ENCODE measurements at places on chromosomes 12 and 14.
A peak's percentile ranks its signal among the peaks of the same experiment; 100 is the strongest.

DNA sequence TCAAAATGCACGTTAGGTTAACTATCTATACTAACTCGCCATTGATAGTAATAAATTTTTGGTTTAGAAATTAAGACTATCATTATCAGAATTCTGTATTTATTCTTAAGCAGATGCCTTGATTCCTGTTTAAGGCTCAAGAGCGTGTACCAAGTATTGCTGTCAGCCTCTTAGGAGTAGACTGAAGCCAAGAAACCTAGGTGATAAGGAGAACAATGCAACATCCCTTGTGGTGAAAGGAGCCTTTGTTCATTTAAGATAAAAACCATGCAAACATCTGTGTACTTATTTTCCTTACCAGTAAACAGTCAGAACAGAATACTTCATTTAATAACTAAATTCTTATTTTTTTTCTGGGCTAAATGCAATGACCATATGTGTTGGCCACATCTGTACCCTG is 109.4 kb upstream of the NOVA1 start:
- no peak for DNase-seq

DNA sequence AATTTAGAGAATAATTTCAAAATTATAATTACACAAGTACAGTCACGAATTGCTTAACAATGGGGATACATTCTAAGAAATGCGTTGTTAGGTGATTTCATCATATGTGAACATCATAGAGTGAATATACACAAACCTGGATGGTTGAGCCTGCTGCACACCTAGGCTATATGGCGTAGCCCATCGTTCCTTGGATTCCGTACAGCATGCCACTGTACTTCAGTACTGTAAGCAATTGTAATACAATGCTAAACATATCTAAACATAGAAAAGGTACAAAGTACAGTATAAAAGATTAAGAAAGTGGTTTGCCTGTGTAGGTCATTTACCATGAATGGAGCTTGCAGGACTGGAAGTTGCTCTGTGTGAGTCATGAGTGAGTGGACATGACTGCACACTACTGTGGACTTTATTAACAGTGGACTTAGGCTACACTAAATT is 286.2 kb downstream of the CACNA1C start:
- no peak for DNase-seq

- no peak for DNase-seq
These were observed 1.2 kb downstream of the NTN4 start for GRCh38 chr12:95789126-95790032.

- no peak for DNase-seq
These were observed 41.5 kb downstream of the GXYLT1 start for GRCh38 chr12:42103155-42103554.

- no peak for DNase-seq
These were observed 82.7 kb upstream of the ESRRB start for GRCh38 chr14:76293221-76293620.

- no peak for DNase-seq
These were observed 3.4 kb upstream of the OTUB2 start for GRCh38 chr14:94022532-94023411.

DNA sequence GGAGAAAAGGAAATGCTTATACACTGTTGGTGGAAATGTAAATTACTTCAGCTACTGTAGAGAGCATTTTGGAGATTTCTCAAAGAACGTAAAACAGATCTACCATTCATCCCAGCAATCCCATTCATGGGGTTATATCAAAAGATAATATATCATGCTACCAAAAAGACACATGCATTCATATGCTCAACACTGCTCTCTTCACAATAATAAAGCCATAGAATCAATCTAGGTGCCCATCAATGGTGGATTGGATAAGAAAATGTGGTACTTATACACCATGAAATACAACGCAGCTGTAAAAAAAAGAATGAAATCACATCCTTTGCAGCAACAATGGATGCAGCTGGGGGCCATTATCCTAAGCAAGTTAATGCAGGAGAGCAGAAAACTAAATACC is 1487.7 kb upstream of the SEL1L start:
- DNase-seq, result no peak

DNA sequence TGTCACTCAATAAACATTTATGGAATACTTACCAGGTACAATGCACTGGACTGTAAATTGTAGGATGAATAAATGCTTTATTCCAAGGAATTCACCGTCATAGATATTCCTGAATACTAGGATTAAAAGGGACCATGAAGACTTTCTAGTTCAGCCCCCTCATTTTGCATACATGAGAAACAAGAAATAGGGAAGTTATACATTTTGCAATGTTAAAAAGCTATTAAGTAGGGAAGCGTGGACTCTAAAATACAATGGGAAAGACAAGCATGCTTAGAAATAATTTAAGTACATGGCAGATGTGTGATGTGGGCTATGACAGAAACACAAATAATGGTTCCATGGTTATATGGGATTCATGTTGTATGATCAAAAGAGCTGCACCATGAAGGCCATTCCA is 89.4 kb upstream of the SYT10 start:
- no peak for DNase-seq

DNA sequence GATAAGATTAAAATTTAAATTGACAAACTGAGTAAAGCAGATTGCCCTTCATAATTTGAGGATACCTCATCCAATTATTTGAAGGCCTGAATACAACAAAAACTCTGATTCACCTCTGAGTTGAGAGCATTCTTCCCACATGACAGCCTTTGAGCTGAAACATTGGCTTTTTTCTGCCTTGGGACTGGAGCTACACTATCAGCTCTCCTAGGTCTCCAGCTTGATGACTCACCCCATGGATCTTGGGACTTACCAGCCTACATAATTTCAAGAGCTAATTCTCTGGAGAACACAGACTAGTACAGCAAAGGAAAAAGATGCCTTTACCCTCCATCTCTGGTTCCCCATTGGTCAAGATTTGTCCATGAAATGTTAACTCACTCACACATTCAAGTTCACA is 555.1 kb downstream of the FOXG1 start:
- DNase-seq, result no peak

DNA sequence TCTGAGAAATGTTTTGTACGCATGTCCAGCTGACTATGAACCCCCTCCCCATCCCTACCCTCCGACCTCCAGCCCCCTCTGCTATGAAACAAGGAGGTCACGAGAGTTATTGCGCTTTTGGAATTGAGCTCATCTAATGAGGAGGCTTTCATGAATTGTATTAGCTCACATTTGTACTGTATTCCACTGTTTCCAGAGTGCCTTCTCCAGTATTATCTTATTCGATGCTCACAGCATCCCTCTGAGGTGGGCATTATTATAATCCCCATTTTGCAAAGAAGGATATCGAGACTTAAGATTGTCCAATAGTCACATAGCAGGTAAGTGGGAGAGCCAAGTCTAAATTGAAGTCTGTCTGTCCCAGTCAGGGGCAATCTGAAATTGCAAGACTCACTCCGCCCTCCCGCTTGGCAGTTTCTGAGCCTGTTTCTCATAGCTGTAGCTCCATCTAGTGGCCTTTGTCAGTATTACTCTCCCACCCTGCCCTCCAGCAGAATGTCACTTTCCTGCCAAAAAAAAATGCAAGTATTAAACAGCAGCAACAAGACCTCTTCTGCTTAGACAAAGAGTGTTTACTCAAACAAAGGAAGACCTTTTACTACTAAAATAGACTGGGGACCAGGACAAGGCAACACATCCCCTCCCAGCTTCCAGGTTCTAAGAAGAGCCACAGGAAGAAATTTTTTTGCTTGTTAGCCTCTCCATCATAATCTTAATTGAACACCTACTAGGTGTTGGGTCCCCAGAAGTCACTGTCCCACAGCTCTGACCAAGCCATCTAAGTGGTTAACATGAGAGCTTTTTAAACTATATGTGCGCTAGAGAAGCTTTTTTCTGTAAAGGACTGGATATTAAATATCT is 48.6 kb upstream of the TMEM233 start:
- DNase-seq, result peak; percentile 24

DNA sequence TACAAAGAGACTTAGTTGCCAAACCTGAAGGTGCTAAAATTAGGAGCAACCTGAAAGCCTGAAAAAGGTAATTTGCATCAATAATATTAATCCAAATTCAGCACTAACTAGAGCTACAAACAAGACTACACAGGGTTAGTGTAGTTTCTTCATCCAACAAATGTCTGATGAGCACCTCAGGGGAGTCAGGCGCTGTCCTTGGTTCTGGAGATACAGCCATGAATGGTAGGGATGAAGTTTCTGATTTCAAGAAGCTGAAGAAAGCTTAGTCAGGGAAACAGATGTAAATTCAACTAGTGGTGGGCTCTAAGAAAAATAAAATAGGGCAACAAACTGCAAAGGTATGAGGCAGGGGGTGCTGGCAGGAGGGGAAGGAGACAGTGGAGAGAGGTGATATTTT is 266.3 kb downstream of the GLT1D1 start:
- no peak for DNase-seq

- DNase-seq, result no peak
These were observed 381 bp downstream of the YY1 start for GRCh38 chr14:100239211-100239839.

GRCh38 chr14:61929651-61930050 is 167.4 kb downstream of the SNAPC1 start:
- DNase-seq, result no peak

DNA sequence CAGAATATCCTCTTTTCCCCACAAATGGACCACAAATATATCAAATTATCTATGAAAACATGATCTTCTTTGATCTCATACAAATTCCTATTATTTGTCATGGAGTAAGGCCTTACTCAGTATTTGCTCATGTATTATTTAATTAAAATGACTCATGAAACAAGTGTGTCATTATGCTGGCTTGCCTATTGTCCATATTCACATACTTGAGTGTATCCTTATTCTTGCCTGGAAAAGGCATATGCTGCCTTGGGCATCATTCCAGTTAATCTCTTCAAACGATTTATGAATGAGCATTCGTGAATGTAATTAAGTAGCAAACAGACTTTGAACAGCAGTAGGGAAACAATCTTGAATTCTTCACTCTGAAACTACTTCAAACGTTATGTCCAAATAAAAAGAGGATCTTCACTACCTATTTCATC is 22.6 kb upstream of the SNRPF start:
- DNase-seq, result no peak

GRCh38 chr12:105822131-105823105 is 316.3 kb downstream of the NUAK1 start:
- no peak for DNase-seq

DNA sequence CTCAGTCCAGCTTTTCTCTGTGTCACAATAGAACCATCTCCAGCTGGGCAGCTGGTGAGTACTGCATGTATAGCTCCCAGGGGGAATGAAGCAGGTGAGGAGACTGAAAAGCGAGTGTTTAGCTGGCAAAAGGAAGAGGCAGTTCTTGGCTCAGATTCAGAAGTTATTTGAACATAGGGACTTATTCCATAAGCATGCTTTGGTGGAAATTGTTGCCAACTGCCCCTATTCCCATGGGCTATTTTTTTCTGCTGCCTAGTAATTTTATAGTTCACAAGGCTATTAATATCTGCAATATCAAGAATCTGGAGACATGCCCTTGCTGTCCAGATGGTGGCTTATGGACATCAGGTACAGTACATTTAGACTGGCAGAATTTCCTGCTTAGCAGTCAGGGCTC is 1112.7 kb downstream of the LRFN5 start:
- DNase-seq, result no peak

DNA sequence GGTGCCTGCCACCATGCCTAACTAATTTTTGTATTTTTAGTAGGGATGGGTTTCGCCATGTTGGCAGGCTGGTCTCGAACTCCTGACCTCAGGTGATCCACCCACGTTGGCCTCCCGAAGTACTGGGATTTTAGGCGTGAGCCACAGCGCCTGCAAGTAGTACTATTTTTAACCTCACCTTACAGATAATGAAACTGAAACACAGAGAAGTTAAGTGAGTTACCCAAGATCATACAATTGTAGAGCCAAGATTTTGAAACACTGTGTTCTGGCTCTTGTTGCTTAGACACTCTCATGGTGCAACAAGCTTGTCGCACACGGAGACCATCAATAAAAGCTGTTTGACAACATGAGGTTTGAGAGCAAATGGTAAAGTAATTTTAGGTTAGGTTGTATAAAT is 159.1 kb upstream of the LMNTD1 start:
- no peak for DNase-seq

DNA sequence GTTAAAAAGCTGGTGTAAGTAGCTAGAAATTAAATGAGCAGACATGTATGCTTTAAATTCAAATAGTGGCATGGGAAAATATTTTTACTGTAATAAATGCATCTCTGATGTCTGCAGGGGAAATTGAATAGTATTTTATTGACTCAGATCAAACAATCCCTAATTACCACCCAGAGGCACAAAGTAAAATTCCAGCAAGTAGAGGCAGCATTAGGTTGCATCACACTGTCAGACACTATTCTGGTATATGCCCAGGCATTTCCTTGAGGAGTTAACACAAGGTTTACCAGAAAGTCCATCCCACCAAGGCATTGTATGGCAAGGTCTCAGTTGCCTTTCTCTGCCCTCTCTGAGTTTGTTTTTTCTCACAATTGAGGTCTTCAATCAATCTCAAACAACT is 201.6 kb upstream of the KITLG start:
- DNase-seq, result no peak

DNA sequence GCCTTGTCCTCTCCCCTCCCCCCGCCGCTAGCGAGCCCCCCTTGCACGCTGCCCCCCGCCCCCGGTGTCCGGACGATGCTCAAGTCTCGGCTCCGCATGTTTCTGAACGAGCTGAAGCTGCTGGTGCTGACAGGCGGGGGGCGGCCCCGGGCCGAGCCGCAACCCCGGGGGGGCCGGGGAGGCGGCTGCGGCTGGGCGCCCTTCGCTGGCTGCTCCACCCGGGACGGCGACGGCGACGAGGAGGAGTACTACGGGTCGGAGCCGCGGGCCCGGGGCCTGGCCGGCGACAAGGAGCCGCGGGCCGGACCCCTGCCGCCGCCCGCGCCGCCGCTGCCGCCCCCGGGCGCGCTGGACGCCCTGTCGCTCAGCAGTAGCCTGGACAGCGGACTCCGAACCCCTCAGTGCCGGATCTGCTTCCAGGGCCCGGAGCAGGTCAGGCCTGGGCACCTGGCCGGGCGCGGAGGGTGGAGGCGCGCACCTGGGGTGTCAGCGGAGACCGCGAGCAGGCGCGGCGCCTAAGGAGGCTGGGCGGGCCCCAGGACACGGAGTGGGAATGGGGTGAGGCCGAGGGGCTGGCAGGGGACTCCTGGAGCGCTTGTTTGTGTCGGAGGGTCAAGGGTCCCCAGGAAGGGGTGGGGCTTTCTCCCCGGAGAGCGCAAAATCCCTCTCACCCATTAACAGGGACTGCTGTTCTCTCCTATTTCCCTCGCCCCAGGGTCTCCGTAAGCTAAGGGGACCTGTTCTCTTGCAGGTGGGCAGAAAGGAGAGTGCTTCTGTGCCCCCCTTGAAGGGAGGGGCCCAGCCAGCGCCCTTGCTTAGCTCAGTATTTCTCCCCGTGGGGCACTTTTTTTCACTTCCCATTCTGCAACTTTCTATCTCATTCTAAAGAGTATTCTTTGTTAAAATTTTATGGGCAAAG is 810 bp downstream of the MARCHF9 start:
- DNase-seq, result no peak

GRCh38 chr14:42229976-42230375 is 623.3 kb downstream of the LRFN5 start:
- DNase-seq, result no peak

- no peak for DNase-seq
These were observed 24.6 kb upstream of the APOF start for GRCh38 chr12:56387152-56387736.

GRCh38 chr14:101992708-101993107 is 28.3 kb downstream of the DYNC1H1 start:
- DNase-seq, result no peak

GRCh38 chr12:22335794-22336166 is 1.3 kb upstream of the ST8SIA1 start:
- no peak for DNase-seq
